ENCODE measurements at places on chromosomes 12 and 14.

DNA sequence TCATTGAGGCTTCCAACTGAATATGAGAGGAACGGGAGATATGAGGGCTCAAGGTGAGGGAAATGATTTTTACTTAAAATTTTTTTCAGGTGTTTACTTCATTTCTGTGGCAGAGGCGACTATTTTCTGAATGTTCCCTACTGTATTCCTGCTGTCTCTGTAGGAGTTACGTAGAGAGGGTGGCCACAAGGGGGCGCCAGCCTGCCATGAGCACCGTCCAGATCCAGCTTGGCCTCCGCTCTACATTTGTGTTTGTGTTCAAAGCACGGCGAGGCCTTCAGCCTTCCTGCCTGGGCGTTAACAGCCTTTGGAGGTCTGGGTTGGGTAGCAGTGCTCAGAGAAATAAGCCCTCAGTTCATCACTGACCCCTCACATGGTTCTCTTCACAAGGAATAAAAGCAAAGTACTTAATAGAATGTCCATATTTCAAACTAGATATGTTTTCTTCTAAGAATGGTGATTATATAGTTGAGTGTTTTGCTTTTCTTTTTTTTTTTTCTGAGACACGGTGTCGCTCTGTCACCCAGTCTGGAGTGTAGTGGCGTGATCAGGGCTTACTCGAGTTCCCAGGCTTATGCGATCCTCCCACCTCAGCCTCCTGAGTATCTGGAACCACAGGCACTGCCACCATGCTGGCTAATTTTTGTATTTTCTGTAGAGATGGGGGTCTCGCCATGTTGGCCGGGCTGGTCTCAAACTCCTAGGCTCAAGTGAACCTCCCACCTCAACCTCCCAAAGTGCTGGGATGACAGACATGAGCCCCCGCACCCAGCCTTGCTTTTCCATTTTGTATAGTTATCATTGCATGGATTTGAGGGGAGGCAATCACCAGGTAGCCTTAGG is 22.3 kb downstream of the CKB start:
- DNase-seq: no peak

- DNase-seq: no peak
These were observed 165.7 kb downstream of the FBXL14 start for GRCh38 chr12:1428671-1429070.

DNA sequence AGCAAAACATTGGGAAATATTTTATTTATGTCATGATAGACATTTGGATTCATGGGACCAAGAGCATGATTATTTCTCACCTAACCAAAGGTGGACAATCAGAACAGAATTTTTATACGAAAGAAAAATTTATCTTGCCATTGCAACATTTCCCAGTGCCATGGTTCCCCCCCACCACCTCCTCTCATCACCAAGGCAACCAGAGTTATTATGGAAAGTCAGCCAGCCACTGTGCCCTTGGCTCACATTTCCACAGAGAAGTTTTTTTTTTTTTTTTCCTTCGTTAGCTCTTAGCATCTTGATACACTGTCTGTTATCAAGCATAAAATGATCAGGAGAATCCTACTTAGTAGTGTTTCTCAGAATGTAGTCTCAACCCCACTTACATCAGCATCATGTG is 176.4 kb upstream of the TMTC1 start:
- no peak for DNase-seq

GRCh38 chr12:109435428-109436187 is 41.5 kb downstream of the KCTD10 start:
- DNase-seq: no peak

DNA sequence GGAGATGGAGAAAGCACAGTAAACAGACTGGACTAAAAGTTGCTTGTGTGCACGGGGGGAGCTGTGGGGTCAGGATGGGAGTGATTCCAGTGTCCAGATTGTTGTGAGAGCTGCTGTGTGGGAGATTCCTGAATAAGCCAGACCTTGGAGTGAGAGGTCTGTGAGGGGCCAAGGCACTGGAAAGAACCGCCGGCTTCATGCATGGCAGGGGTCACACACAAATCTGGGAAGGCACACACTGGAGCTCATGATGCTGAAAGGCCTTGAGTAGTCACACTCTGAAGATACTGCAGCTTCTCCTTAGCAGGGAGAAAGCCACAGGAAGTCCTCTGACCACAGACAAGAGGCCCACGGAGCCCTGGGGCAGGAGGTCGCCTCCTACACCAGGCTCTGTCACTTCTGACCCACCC is 23.1 kb downstream of the ADCY6 start:
- no peak for DNase-seq

DNA sequence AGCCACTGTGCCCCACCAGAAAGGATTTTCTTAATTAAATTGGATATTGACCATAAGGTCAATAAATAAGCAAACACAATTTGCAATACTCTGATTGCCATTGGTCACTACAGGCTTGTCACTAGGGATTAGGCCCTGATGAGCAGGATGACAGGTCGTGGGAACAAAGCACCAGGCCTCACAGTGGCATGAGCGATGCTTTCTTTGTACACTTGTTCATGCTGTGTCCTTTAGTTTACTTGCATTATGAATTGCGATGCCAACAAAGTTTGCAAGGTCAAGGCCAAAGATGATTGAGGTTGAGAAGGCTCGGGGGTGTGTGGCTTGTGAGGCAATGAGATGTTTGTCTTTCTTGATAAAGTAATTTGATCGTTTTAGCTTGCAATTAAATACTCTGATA is 136.0 kb downstream of the TTC8 start:
- no peak for DNase-seq

DNA sequence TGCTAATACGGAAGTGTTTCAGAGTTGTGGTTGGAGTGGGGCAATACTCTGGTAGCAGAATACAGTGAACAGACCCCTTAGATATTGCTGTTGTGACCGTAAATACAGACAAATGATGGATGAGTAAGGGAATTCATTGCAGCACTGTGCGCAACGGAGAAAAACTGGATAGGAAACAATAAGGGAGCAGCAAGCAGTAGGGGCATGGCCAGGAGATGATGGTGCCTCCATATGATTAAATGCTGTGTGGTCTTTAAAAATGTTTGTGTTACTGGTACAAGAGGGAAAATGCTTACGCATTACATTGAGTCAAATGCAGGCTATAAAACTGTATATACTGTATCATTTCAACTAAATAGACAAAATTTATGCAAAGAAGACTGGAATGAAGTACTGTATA is 61.6 kb downstream of the EML1 start:
- no peak for DNase-seq

DNA sequence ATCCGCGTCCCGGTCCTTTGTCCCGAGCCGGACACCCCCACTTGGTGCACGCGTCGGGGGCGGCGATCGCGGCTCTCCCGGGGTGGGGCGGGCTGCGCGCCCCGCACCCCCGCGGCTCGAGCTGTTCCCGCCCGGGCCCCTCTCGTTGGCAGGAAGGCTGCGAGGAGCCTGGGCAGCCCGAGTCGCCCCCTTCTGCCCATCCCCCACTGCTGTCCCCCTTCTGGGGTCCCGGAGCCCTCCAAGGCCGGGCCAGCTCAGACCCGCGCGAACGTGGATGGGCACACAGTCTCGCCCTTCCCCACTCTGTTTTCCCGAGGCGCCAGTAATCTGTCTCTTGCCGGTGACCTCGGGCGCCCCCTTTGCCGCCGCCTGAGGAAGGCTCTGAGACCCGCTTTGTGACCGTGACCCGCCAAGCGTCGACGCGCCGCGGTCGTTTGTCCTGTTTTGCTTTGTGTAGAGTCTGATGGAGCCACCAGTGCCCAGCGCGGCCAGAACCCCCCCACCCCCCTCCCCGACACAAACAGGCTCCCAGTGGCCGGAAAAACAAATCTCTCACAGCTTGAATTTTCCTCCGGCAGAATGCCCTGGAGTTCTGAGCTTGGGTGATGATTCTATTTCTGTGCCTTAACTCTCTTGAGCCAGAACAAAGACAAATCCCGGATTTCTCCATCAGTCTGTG is 610 bp downstream of the C14orf132 start:
- DNase-seq: peak; percentile 24

DNA sequence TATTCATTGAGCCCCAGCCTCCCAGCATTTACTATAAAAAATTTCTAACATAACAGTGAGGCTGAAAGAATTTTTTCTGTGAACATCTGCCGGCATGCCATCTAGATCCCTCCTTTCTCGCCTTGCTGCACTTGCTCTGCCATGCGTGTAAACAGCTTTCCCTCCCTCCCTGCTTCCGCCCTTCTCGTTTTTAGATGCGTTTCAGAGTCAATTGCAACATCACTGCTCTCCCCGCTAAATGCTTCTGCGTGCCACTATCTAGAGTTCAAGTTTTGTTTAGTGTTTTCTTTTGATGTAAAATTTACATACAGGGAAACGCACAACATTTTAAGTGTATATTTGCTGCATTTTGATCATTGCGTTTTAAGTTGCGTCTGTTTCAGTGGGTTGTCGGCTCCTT is 83.6 kb downstream of the CCDC92 start:
- no peak for DNase-seq

- no peak for DNase-seq
These were observed 29.7 kb downstream of the ATF7IP start for GRCh38 chr12:14395074-14395778.

GRCh38 chr12:51932218-51933076 is 19.1 kb upstream of the ACVR1B start:
- DNase-seq: no peak

- no peak for DNase-seq
These were observed 96.8 kb upstream of the NTF3 start for GRCh38 chr12:5335069-5335468.

- DNase-seq: no peak
These were observed 39.8 kb downstream of the DCAF4 start for GRCh38 chr14:72966038-72966437.

GRCh38 chr12:9751204-9752144 is 9.2 kb downstream of the CD69 start:
- peak; percentile 45 for DNase-seq

DNA sequence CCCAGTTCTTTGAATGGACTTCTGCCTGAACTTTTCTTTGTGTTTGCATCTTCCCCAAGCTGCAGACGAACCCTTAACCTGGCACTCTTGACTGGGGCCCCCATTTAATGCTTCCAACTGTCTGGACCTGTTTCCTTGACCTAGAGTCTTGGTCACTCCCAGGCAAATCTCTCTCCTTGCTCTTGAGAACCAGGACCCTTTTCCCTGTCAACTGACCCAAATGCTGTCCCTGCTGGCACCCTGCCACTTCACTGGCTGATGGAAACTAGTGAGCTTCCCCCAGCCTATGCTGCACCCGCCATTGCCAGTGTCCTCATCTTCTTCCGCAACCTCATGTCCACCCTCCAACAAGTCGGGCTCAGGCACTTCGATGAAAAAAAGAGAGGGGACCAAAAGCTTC is 79.5 kb downstream of the PRIMA1 start:
- DNase-seq: no peak

- DNase-seq: no peak
These were observed 32.7 kb upstream of the USP44 start for GRCh38 chr12:95583933-95584332.

- DNase-seq: no peak
These were observed 27.2 kb upstream of the LRRK2 start for GRCh38 chr12:40197590-40197989.

DNA sequence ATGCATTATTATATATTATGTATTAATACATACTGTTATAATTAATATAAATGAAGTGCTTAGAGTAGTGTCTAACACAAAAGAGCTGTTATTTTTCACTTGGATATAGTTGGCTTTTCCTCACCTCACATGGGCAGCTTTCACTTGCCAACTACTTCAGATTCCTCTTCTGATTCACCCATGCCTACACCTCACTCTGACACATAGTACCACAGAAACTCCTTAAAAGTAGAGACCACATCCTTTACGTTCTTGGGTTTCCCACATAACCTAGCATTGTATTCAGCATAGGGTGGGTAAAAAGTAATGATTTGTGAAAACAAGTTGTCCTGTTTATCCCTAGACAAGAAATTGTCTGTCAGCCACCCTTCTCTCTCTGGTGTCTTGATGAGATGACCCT is 61.0 kb downstream of the DIO2 start:
- no peak for DNase-seq

- DNase-seq: no peak
These were observed 25.1 kb upstream of the BATF start for GRCh38 chr14:75497191-75497590.

DNA sequence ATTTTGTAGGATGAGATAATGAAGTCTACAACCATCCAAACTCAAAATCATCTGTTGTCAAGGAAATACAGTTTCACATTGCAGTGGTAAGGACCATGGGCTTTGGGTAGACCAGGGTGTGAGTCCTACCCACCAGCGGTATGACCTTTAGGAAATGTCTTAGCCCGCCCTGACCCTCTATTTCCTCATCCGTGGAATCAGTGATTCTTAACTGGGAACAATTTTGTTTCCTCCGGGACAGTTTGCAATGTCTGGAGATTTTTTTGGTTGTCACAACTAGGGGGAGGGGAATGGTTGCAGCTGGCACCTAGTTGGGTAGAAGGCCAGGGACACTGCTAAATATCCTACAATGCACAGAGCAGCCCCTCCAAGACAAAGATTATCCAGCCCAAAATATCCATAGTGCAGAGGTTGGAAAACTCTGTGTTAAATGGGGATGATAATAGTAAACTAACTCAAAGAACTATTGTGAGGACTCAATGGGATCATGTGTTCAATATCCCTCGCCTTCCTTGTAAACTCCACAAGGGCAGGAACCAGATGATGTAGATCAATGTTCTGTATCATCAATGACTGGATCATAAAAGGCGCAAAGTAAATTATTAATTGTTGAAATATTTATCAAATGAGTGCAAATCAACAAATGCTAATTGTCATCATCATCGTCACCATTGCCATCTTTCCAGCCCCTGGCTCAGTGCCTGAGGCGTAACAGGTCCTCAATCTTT is 15.7 kb upstream of the IFT81 start:
- peak; percentile 21 for DNase-seq

GRCh38 chr14:96925422-96925821 is 128.2 kb downstream of the VRK1 start:
- no peak for DNase-seq

- DNase-seq: peak; percentile 36
These were observed 53.6 kb downstream of the BRMS1L start for GRCh38 chr14:35879654-35880249.

DNA sequence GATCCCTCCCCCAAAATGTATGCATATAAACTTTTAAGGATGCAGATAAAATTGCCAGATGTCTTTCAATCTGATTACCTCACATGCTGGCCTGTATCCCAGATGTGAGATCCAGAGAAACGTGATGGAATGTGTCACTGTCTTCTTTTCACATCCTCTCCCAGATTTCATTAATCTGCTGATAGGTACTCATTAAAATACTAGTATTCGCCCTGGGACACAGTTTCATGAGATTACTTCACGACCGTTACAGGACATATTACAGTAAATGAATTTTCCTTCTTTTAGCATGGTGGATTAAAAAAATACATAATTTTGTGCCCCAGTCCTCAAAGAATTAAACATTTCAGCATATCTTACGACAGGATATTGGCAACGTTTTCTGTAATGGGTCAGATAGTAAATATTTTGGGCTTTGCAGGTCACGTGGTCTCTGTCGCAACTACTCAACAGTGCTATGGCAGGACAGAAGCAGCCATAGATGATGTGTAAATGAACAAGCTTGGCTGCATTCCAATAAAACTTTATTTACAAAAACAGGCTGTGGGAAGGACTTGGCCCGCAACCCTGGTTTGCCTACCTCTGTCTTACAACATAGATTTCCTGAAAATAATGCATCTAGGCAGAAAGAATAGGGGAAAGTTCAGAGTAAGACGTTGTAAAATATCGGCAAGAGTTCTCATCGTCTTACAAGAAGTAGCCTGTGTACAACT is 156.0 kb upstream of the DIO3 start:
- DNase-seq: no peak

Measured in A549 (cell line).